ENCODE measurements at places on chromosomes 11 and 22. TPM values are rescaled to one million over a fixed set of nuclear protein-coding genes. Genes with fewer than 3 reads are reported as not detected.
A peak's percentile ranks its signal among the peaks of the same experiment; 100 is the strongest.

LRRC32 gene
- total RNA-seq: 174 TPM

ZNF280B gene
- total RNA-seq: 0.21 TPM

SSTR3 gene
- total RNA-seq: not detected

- DNase-seq: peak; percentile 61
- H3K36me3 ChIP-seq: no peaks in the 10 kb centered on the region
- H3K4me3 ChIP-seq: no peak overlapping the region
- no peaks in the 10 kb centered on the region for H3K27me3 ChIP-seq
- no peak overlapping the region for H3K27ac ChIP-seq
- H3K4me1 ChIP-seq: no peaks in the 10 kb centered on the region
These were observed 519.8 kb downstream of the BRD1 start for GRCh38 chr22:49307870-49308269.

DNA sequence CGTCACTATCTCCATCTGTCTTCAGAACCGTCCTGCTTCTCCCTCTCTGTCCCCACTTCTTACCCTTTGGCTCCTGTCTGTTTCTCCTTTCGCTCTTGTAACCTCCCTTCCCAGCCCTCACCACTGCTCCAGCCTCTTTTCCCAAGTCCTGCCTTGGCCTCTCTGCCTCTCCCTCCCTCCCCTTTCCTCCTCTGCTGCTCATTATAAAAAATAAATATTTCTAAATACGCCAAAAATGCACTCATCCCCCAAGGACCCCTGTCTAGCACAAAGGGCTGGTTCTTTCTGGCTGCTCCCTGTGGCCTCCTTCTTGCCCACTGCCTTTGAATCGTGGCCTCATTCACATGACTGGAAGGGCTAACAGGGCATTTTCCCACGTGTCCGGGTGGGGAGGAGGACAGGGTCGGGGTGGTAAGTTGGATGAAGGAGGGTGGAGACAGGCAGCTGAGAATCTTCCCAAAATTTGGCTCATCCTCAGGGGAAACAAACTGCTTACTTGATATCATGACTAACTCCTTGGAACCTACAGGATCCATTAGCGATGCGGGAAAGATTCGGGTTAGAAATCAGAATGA, 26.4 kb upstream of the OAF start:
- no peaks in the 10 kb centered on the region for H3K36me3 ChIP-seq
- no peaks in the 10 kb centered on the region for H3K27me3 ChIP-seq
- no peak overlapping the region for H3K27ac ChIP-seq
- H3K4me1 ChIP-seq: no peaks in the 10 kb centered on the region

TESMIN gene
- total RNA-seq: 0.42 TPM

- H3K4me3 ChIP-seq: no peak overlapping the region
- DNase-seq: no peak
- H3K4me1 ChIP-seq: no peaks in the 10 kb centered on the region
- H3K36me3 ChIP-seq: no peaks in the 10 kb centered on the region
- no peak overlapping the region for H3K27ac ChIP-seq
- no peaks in the 10 kb centered on the region for H3K27me3 ChIP-seq
These were observed 12.9 kb upstream of the WT1 start for GRCh38 chr11:32448232-32448631.

- H3K4me3 ChIP-seq: no peak overlapping the region
- H3K36me3 ChIP-seq: no peaks in the 10 kb centered on the region
- H3K27ac ChIP-seq: no peak overlapping the region
- no peak for DNase-seq
- no peaks in the 10 kb centered on the region for H3K4me1 ChIP-seq
These were observed 107.0 kb downstream of the FAM76B start for GRCh38 chr11:95682552-95682951.

DNA sequence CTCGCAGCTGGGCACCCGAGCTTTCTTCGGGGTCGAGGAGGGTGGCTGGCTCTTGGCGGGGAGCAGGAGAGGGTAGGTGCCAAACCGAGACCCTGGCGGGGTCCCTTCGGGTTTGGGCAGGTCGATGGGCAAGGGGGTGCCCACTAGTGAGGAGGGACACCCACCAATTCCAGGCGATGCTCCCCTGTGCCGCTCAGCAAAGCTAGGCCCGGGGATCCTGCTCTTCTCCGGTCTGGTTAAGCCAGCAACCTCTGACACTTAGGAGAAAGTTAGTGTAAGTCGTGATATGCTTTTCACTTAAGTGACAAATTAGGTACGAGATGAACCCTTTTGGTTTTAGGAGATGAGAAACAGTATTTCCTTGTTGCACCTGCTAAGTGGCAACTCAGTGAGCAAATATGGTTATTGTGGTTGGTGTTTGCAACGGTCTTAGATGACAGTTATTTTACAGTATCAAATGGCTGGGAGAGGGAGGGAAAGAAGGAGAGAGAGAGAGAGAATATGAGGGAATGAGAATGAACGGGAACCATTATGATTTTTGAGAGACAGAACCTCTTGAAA, 565 bp downstream of the NUCB2 start:
- DNase-seq: no peak
- no peaks in the 10 kb centered on the region for H3K4me1 ChIP-seq
- peak overlapping the region; percentile 39 for H3K4me3 ChIP-seq
- H3K36me3 ChIP-seq: no peaks in the 10 kb centered on the region
- no peaks in the 10 kb centered on the region for H3K27me3 ChIP-seq
- H3K27ac ChIP-seq: peak overlapping the region; percentile 49

GRCh38 chr22:20198557-20199319, 47.9 kb upstream of the CCDC188 start:
- H3K4me1 ChIP-seq: peaks cover 2% of the 10 kb centered on the region
- no peak overlapping the region for H3K27ac ChIP-seq
- H3K4me3 ChIP-seq: no peak overlapping the region
- no peaks in the 10 kb centered on the region for H3K27me3 ChIP-seq
- H3K36me3 ChIP-seq: no peaks in the 10 kb centered on the region
- no peak for DNase-seq

DNA sequence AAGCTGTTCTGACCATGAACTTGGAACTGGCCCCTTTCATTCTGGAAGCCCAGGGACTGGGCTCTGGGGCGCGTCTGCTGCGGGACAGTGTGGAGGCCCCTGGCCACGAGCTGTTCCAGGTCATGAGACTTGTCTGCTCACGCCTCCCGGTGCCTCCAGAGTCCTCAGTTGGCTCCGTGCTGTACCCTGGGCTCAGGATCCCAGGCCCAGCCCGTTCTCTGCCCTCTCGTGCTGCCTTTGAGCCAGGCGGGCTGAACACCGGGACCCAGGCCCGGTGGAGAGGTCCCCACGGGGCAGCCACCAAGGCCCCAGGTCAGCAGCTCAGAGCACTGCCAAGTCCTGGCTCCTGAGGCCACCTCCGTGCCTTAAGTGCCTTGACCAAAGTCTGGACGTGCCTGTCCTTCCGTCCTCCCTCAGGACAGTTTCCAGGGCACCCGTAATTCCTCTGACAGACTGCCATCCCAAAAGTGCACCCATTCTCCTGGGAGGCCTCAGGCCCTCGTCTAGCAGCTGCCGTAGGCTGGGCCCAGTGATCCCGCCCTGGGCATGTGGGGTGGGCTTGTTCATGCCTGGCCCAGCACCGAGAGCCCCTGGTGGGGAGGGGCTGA, 36.3 kb upstream of the PPARA start:
- no peak for DNase-seq
- no peaks in the 10 kb centered on the region for H3K27me3 ChIP-seq
- no peaks in the 10 kb centered on the region for H3K4me1 ChIP-seq
- H3K27ac ChIP-seq: peak overlapping the region; percentile 45

GRCh38 chr11:65432686-65433582, 10.3 kb downstream of the NEAT1 start:
- H3K27ac ChIP-seq: no peak overlapping the region
- H3K36me3 ChIP-seq: peaks cover 10% of the 10 kb centered on the region
- H3K4me3 ChIP-seq: no peak overlapping the region

- H3K36me3 ChIP-seq: no peaks in the 10 kb centered on the region
- no peak overlapping the region for H3K4me3 ChIP-seq
- no peaks in the 10 kb centered on the region for H3K4me1 ChIP-seq
These were observed 1495.9 kb downstream of the BRD1 start for GRCh38 chr22:48331691-48332220.

DNA sequence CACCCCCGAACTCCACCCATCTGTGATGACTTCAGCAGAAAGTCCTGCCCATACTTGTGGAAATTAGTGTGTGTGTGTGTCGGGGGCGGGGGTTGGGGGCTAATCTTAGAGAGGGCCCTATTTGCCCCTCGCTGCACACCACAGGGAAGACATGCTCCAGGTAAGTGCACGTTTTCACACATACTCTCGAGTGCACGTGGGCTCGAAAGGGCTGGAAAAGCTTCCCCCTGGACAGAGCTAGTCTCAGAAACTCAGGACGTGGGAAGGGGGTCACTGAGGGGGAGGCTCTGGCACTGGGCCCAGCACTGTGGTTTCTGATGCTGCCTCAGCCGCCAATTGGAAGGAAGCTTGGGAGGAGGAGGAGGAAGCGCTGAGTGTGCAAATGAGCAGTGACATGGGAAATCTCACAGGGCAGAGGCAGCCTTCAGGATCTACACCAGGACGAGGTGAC, 40.7 kb upstream of the CD82 start:
- H3K27me3 ChIP-seq: no peaks in the 10 kb centered on the region
- H3K4me1 ChIP-seq: no peaks in the 10 kb centered on the region
- no peaks in the 10 kb centered on the region for H3K36me3 ChIP-seq

DNA sequence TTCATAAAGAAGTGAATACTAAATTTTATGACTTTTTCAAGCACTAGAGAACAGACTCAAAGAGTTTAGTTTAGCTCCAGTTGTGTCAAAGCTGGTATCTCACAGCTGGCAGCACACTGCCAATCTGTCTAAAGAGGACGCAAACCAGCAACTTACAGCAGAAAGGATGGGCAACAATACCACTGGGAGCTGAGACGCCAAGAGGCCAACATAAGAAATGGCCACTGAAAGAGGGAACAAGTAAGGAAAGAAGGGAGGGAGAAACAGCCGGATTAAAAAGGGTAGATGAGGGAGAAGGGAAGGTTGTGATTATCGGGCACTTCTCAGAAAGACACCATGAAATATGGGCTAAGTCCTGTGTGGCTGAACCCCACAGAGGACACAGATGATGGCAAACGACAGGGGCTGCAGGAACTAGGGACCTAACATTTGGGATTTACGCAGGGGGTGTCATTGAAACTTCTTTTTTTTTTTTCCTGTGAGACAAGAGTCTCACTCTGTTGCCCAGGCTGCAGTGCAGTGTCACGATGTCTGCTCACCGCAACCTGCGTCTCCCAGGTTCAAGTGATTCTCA, 41.7 kb downstream of the SERPIND1 start:
- H3K4me3 ChIP-seq: no peak overlapping the region
- peaks cover 18% of the 10 kb centered on the region for H3K36me3 ChIP-seq
- no peak for DNase-seq
- no peaks in the 10 kb centered on the region for H3K27me3 ChIP-seq
- H3K4me1 ChIP-seq: no peaks in the 10 kb centered on the region

- H3K27ac ChIP-seq: no peak overlapping the region
- H3K4me3 ChIP-seq: no peak overlapping the region
- H3K27me3 ChIP-seq: no peaks in the 10 kb centered on the region
- no peaks in the 10 kb centered on the region for H3K4me1 ChIP-seq
These were observed 5.7 kb downstream of the RFPL1 start for GRCh38 chr22:29443861-29444792.

GGTLC3 gene
- not detected for total RNA-seq

GRCh38 chr11:101477926-101478325, 105.9 kb downstream of the TRPC6 start:
- H3K4me3 ChIP-seq: no peak overlapping the region
- no peak overlapping the region for H3K27ac ChIP-seq
- no peaks in the 10 kb centered on the region for H3K36me3 ChIP-seq
- no peaks in the 10 kb centered on the region for H3K27me3 ChIP-seq
- DNase-seq: no peak

DNA sequence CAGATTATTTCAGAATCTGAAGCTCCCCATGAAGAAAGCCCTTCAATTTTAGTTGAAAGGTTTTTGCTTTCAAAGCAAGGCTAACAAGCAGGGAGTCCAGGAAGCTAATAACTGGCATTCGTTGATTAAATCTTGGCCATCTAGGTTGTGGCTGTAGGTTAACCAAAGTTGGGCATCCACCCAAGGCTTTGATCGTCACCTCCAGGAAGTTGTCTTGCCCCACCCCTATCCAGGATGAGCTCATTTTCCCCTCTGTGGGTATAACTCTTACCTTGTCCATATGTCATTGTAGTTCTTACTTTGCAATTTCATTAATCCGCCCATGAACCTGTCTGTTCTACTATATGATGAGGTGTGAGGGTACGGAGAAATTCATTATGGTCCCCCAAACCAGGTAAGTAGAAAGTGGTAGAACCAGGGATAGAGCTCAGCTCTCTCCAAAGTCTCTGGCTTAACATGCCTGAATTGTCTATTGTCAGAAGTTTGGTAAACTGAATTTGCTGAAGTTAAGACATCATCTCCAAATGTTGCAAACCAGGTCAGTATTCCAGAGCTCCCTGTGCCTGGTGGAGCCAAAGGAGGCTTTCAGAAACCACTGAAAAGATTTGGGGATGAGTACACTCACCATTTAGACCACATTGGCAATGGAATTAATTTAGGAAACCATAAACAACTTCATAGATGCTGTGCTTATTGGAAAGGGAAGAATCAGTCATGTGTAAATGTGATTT, 97.1 kb downstream of the CD44 start:
- no peak for DNase-seq
- H3K4me1 ChIP-seq: no peaks in the 10 kb centered on the region
- H3K36me3 ChIP-seq: no peaks in the 10 kb centered on the region
- H3K4me3 ChIP-seq: no peak overlapping the region
- H3K27ac ChIP-seq: peak overlapping the region; percentile 2
- H3K27me3 ChIP-seq: no peaks in the 10 kb centered on the region

DNA sequence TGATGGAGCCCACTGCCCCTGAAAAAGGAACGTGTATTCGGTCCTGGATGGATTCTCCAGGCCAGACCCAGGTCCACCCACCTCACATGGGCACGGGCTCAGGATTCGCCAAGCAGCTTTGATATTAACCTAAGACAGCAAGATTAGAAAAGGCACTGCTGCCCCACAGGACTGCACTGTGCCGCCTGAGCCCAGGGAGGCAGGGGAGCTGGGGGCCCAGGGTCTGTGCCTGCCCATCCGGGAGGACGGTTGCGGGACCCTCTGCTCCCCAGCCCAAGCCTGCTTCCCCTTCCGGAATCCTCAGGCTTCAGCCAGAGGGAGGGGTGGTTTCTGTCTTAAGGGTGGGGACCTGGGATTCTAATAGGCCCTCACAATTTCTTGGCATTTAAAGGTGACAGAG, 13.5 kb upstream of the VSIG10L2 start:
- DNase-seq: no peak
- no peaks in the 10 kb centered on the region for H3K36me3 ChIP-seq
- no peak overlapping the region for H3K27ac ChIP-seq

- H3K27me3 ChIP-seq: no peaks in the 10 kb centered on the region
- H3K4me1 ChIP-seq: no peaks in the 10 kb centered on the region
- H3K4me3 ChIP-seq: no peak overlapping the region
- H3K36me3 ChIP-seq: no peaks in the 10 kb centered on the region
These were observed 27.6 kb upstream of the TOLLIP start for GRCh38 chr11:1336836-1337646.

DNA sequence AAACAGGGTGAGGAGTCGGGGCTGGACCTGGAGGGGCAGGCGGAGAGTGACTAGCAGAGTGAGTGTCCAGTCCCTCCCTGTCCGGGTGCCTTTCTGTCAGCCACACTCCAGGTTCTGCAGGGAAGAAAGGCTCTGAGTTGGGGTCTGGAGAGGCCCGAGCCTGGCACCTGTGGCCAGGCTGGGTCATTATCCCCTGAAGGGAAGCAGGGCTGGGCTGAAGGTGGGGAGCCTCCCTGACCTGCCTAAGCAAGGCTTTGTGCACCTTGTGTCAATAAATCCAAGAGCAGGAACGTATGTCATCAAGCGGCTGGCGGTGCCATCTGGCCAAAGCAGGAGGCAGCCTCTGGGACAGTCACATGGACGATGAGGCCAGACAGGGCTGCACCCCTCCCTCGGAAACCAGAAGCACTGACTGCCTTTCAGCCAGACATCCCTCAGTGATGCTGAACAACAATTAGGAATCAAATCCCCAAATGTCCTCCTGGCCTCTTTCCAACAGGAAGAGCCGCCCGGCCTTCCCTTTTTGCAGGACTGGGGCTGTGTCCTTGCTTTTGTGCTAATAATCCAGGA, 73.9 kb upstream of the FGF3 start:
- no peaks in the 10 kb centered on the region for H3K27me3 ChIP-seq
- H3K27ac ChIP-seq: no peak overlapping the region
- no peak overlapping the region for H3K4me3 ChIP-seq
- DNase-seq: peak; percentile 38
- H3K4me1 ChIP-seq: no peaks in the 10 kb centered on the region
